Cerebellar cortex (tissue), 1 donor: ENCODE measurements at places on chromosomes 16 and 17.

- no peak for DNase-seq
Measured at GRCh38 chr17:58233543-58233942, 4.8 kb upstream of the LPO start.

DNA sequence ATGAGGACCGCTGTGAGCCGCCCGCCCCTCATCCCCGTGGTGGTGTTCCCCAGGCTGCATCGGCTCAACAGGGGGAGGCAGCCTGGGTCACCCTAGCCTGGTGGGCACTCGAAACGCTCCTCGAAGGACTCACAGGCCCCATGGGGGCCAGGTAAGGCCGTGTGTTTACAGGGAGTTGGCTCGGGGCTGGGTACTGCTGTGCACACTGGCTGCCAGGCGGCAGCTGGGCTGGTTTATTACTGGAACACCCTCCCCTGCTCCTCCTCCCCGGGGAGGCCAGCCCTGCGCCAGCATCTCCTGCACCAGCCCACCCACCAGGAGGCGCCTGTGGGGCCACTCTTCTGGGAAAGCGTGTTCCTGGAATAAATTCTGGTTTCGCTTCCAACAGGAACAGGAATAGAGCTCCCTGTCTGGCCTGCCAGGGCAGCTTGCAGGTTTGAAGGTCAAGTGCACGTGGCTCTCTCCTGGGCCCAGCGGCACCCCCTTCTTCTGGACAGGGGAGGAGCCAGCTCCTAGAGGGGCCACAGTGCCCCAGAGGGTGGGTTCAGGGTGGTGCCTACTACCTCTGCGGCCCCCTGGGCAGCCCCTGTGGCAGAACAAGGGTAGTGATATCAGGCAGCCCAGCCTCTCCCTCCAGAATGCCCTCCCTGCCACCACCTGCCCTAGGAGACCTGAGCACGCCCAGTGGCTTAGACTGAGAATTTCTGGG, 11.3 kb downstream of the MCRIP1 start:
- peak; percentile 44 for DNase-seq

DNA sequence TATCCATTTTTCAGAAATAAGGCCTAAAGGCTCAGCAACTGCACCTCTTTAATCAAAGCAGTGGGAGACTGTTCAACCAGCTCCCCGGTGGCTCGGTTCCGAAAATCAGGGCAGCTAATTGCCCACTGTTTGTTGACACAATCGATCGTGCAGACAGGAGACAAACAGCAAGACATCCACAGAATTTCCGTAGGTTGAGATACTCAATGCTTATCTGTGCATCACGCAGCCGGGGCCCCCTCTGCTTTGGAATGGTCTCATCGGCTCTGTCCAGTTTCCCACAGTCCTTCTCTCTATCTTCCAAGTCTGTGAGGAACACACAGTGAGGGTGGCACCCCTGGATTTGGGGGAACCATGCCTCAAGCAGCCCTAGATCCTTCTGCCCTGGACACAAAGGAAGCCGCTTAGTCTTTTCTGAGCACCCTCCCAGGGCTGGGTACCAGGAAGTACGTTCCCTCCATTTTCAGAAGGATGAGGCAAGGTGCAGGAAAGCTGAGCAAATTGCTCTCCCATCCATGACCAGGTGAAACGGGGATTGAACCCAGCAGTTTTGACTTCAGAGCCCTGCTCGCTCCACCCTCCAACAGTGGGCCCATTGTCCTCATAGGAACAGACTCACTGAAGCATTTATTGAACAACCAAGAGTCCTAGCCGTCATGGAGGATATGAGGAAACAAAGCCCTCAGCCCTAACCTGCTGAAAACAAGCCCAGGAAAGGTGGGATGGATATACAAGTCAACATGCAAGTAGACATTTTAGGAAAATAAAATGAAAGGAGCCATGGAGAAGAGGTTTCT, 70.7 kb downstream of the C16orf95 start:
- no peak for DNase-seq

DNA sequence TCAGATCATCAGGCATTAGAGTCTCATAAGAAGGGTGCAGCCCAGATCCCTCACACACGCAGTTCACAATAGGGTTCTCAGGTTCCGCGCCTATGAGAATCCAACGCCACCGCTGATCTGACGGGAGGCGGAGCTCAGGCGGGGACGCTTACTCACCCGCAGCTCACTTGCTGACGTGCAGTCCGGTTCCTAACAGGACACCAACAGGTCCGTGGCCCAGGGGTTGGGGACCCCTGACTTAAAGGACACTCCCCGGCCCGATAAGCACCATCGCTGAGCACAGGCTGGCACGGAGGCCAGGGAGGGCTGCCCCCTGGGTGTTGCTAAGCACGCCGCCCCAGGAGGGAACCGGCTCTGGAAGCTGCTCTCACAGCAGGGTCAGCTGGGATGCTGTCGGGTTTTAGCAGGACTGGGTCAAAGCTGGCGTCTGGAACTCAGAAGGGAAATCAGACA, 30.1 kb upstream of the BAHCC1 start:
- no peak for DNase-seq

DNA sequence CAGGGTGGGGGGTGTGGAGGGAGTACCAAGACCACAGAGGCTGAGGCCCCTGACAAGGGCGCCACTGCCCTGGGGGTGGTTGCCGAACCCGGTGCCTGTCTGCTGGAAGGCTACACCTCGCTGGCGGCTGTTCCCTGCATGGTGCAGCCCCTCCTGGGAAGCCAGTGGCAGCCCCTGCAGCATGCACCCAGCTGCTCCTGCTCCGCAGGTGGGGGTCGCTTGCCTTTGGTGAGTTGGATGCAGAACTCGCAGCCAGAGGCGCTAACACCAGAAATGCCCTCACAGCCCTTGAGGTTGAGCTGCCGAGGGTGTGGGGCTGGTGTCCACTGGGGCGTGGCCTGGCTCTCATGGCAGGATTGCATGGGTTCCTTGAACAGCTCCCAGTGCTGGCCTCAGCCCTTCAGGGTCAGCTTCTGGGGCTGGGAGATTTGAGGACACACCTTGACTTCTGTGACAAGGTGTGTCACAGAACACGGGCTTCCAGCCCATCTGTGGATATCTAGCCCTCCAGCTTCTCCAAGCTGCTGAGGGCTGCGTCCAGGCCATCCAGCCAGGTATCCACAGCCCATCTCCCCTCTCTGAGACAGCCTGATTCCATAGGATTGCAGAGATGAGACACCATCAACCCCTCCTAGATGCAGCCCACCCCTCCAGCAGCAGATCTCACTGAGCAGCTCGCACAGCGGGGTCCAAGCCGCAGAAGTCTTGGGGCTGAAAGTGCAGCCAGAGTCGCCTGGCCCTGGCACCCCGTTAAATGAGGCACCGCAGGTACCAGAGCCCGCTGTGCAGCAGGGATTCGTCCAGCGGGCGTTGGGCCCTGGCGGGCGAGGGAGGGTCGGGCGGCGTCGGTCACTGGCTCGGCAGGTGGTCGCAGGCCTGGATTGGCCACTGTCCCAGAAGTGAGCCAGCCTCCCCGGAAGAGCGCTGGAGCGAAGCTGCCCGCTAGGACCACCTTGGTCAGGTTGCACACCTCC, 586.3 kb downstream of the KCNJ18 start:
- DNase-seq: no peak

DNA sequence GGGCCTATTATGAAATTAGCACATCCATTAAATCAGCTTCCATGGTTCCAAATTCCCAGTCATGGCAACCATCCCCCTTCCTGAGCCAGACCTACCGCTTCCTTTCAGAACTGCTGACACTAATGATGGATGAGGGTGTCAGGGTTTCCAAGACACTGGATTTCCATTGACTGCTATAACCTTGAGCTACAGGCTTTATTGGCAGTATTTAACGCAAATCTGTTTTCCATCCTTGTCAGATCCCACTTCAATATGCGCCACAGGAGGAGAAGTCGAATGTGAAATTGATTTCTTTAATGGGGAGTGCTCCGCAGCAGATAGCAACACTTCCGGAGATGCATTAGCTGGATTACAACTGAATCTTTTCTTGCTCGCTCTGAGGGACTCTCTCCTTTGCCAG, 197.1 kb downstream of the HS3ST4 start:
- DNase-seq: no peak

DNA sequence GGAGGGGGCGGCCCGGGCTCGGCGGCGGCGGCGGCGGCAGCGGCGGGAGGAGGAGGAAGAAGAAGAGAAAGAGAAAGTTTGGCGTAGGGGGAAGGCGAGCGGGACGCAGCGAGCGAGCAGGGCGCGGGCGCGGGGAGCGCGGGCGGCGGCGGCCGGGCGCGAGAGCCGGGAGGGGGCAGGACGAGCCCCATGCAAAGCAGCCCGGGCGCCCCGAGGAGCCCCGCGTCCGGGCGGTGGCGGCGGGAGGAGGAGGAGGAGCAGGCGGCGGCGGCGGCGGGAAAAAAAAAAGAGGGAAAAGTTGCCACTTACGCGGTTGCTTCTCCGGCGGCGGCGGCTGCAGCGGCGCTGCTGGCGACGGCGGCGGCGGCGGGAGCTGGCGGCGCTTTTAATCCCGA, 10.3 kb upstream of the ZFHX3 start:
- no peak for DNase-seq

- no peak for DNase-seq
Measured at GRCh38 chr17:59435238-59435637, 103.8 kb downstream of the YPEL2 start.

DNA sequence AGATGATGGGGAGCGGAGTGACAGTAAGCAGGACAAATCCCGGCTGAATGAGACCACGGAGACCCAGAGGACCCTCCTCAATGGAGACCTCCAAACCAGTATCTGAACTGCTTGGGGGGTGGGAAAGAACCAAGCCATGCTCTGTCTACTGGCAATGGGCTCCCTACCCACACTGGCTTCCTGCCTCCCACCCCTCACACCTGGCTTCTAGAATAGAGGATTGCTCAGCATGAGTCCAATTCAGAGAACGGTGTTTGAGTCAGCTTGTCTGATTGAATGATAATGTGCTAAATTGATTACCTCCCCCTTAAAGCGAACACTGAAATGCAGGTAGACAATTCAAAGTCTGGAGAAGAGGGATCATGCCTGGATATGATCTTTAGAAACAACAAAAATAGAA, 5.5 kb downstream of the SSTR2 start:
- no peak for DNase-seq

DNA sequence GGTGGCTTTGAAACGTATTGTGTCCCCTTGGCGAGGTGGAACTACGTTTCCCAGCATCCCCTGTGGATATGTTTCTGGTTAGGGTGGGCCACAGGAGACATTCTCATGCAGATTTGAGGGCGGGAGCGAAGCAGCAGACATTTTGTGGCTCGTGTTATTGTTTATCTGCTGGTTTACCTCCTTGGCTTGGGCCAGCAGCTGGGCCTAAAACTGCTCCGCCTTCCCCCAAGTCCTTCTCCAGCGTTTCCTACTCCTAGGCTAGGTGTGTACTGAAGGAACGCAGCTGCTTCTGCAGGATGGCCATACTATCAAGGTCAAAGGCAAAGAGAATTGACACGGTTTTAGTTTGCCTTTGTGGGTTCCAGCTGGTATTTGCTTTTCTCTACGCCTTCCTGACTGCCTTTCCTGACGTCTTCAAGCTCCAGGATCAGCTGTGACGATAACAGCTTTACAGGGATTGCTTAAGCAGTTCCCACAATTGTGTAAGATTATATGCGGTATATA, 17.2 kb upstream of the WSB1 start:
- peak; percentile 23 for DNase-seq

DNA sequence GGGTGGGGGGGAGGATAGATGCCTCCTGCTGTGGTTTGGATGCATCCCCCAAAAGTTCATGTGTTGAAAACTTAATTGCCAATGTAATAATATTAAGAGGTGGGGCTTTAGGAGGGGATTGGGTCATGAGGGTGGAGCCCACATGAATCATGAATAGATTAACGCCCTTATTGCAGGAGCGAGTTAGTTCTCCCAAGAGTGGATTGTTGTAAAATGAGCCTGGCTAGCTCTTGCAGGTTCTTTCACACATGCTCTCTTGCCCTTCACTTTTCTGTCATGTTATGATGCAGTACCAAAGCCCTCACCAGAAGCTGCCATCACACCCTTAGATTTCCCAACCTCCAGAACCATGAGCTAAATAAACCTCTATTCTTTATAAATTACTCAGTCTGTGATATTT, 52.0 kb downstream of the GINS3 start:
- DNase-seq: no peak

DNA sequence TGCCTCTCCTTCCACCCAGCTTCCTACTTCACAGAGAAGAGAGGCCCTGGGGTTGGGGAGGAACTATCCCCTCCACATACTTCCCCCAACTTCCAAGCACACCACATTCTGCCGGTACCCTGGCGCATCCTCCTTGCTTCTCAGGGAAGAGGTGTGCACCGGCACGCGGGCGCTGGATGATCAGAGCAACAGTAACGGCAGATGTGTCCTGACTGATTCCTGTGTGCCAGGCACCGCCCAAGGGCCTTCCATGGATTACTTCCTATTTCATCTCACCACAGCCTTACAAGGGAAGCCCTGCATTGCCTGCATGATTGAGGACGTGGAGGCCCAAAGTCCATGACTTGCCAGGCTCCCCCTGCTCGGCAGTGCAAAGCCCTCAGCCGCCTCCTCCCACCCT, 21.1 kb upstream of the MLKL start:
- no peak for DNase-seq

- no peak for DNase-seq
Measured at GRCh38 chr16:47721006-47721637, 260.0 kb downstream of the PHKB start.

- no peak for DNase-seq
Measured at GRCh38 chr17:21460358-21460757, 84.2 kb downstream of the KCNJ12 start.

- DNase-seq: no peak
Measured at GRCh38 chr16:2785101-2785991, 2.0 kb downstream of the PRSS33 start.

DNA sequence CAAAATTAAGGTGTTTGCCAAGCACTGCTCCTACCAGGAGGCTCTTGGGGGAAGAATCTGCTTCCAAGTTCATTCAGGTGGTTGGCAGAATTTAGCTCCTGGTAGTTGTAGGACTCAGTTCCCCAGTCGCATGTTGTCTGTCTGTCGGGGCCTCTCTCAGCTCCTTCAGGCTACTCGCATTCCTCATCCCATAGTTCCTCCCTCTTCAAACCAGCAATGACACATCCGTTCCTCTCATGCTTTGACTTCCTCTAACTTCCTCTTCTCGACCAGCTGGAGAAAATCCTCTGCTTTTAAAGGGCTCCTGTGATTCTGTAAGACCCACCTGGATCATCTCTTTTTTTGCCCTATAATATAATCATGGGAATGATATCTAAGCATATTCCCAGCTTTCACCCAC, 108.1 kb downstream of the PMP22 start:
- no peak for DNase-seq

- no peak for DNase-seq
Measured at GRCh38 chr16:21608639-21609328, 9.4 kb downstream of the METTL9 start.

GRCh38 chr17:6110592-6110991, 40.4 kb downstream of the WSCD1 start:
- DNase-seq: no peak

DNA sequence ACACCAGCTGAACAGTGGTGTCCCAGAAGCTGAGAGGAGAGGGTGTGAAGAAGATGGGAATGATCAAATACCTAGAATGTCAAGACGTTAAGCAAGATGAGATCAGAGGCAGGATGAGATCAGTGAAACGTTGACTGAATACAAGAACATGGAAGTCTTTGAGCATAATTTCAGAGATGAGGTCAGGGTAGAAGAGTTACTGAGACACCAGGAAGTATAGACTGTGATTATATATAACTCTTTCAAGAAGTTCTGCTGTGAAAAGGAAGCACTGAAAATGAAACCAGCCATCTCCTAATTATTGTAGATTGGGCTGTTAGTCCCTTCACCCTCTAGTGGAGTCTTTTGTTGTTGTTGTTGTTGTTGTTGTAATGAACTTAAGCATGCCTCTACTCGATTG, 9.1 kb downstream of the SHCBP1 start:
- DNase-seq: no peak

- no peak for DNase-seq
Measured at GRCh38 chr16:11224894-11225676, 30.9 kb downstream of the SOCS1 start.
